ENCODE measurements at places on chromosomes 4 and X.

GRCh38 chr4:3433138-3433869 lies 8.5 kb upstream of the HGFAC start:
- no peak overlapping the region for H3K27ac ChIP-seq
- no peak overlapping the region for H3K4me3 ChIP-seq
- no peaks in the 10 kb centered on the region for H3K36me3 ChIP-seq
- no peaks in the 10 kb centered on the region for H3K4me1 ChIP-seq
- no peaks in the 10 kb centered on the region for H3K27me3 ChIP-seq
- no peak for DNase-seq

GRCh38 chrX:140342410-140342809 lies 162.5 kb downstream of the SOX3 start:
- no peak overlapping the region for H3K27ac ChIP-seq
- no peaks in the 10 kb centered on the region for H3K4me1 ChIP-seq
- no peaks in the 10 kb centered on the region for H3K27me3 ChIP-seq
- H3K4me3 ChIP-seq: no peak overlapping the region

- H3K4me1 ChIP-seq: no peaks in the 10 kb centered on the region
- no peak overlapping the region for H3K4me3 ChIP-seq
- H3K36me3 ChIP-seq: no peaks in the 10 kb centered on the region
- DNase-seq: no peak
- peaks cover 21% of the 10 kb centered on the region for H3K27me3 ChIP-seq
These were observed 352.4 kb downstream of the CAMK2D start for GRCh38 chr4:113409181-113409580.

GRCh38 chr4:28548136-28548535 lies 1687.5 kb downstream of the STIM2 start:
- DNase-seq: no peak
- no peak overlapping the region for H3K27ac ChIP-seq
- no peaks in the 10 kb centered on the region for H3K36me3 ChIP-seq
- no peak overlapping the region for H3K4me3 ChIP-seq
- H3K4me1 ChIP-seq: no peaks in the 10 kb centered on the region

DNA sequence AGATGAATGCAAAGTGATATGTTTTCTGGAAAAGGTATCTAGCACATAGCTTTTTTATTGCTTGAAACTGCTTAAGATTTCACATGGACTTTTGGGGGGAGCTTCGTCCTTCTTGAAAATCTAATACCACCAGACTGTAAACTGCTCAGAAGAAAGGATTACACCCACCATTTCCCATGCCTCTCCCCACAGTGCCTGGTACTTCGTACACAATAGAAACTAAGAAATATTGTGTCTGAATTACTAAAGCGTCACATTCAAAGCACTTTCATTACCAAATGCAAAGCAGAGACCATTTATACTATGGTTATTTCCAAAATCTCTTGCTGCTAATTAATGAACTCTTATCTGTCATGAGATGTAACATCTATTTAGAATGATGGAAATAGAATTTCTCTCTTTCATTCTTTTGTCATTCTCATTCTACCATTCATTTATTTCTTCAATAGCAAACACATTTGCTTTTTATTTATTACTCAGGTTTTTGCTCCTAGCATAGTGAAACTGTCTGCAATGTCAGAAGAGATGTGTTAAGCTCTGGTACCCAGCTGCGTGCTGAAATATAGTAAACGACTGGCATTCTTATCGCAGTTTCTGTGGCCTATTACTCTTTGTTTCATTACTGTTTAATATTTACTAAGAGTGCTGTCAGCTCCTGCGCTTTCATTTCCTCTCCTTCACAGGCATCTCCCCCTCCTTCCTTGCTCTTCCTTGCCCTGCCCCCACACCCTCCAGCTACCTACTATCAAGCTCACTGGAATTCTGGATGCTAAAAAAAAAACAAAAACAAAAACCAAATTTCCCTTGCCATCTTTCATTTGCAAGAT lies 51.4 kb upstream of the RAPGEF2 start:
- no peak overlapping the region for H3K4me3 ChIP-seq
- peaks cover 23% of the 10 kb centered on the region for H3K27me3 ChIP-seq
- no peak for DNase-seq
- peaks cover 10% of the 10 kb centered on the region for H3K4me1 ChIP-seq
- peaks cover 2% of the 10 kb centered on the region for H3K36me3 ChIP-seq

- H3K4me3 ChIP-seq: no peak overlapping the region
- DNase-seq: no peak
- H3K27ac ChIP-seq: no peak overlapping the region
- H3K36me3 ChIP-seq: peaks cover 3% of the 10 kb centered on the region
- no peaks in the 10 kb centered on the region for H3K4me1 ChIP-seq
These were observed 95.7 kb upstream of the GRIA3 start for GRCh38 chrX:123088331-123088730.

- H3K27me3 ChIP-seq: no peaks in the 10 kb centered on the region
- H3K4me3 ChIP-seq: no peak overlapping the region
- DNase-seq: no peak
- no peak overlapping the region for H3K27ac ChIP-seq
These were observed 101.0 kb downstream of the ATP11C start for GRCh38 chrX:139831675-139832456.

DNA sequence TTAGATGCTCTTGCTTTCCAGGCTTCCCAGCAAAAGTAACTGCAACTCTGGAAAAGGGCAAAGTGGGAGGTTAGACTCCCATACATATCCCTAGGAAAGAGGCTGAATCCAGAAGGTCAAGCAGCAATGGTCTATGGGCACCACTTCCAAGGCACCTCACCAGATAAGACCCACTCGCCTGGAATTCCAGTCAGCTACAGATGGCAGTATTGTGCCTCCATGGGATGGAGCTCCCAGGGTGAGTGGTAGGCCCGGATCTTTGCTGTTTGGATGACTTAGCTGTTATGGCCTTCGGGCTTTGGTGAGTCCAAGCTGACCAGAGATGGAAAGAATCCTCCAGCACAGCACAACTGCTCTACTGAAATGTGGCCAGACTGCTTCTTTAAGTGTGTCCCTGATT lies 688.0 kb downstream of the PCDH19 start:
- H3K4me3 ChIP-seq: no peak overlapping the region
- H3K4me1 ChIP-seq: no peaks in the 10 kb centered on the region
- DNase-seq: no peak
- no peak overlapping the region for H3K27ac ChIP-seq
- no peaks in the 10 kb centered on the region for H3K36me3 ChIP-seq
